Stimulated activated CD8-positive, alpha-beta memory T cell treated with anti-CD3 and anti-CD28 coated beads, Interleukin-4, amount 100 ng/mL, for 1 hour (primary cell): ENCODE measurements at places on chromosomes 13 and 19.

- no peak for DNase-seq
Observed at GRCh38 chr13:22915442-22916082, 265.2 kb upstream of the SGCG start.

DNA sequence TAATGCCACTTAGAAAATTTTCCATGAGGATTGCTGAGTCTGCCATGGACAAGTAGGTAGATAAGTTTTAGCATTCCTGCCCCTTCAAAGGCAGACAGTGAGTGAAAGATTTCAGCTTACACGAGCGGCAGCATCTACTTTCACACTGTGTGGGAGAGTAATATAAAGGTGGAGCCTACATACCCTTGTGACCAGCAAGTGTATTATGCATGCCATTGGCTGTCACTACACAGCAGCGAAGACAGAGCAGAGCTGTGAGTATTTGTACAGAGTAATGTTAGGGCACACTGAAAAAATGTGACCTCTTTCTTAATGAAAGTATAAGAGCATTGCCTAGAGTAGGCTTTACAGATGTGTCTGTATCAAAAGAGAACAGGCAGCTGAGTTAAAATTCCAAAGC, 14.0 kb downstream of the SLITRK6 start:
- DNase-seq: no peak

DNA sequence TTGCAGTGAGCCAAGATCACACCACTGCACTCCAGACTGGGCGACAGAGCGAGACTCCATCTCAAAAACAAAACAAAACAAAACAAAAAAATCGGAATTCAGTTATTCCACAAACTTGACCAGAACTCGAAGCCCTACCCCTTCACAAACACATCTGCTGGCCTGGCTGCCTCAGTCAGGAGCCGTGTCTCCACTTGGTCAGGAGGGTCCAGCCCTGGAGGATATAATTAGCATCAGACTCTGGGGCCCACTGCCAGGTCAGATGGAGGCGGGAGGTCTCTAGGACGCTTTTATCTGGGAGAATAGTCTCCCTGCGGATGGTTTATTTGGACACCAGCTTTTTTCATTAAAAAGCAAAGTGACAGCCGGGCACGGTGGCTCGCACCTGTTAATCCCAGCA, 8.0 kb downstream of the ELL start:
- DNase-seq: no peak

DNA sequence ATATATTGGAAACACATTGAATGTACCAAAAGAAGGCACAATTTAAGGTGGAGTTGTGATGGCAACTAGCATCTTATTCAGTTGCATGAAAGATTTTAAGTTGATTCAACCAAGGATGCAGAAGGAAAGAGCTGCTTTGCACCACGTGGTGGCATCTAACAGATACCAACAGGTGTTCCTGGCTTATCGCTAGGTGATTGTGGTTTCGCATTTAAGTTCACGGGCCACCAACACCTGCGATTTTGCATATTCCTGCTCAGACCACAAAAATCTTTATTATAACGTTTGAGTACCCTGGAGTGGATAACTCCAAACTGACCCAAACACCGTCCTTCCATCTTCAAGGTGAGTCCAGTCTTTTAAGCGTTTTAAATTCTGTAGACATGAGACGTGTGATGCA, 45.3 kb downstream of the RGCC start:
- DNase-seq: no peak

DNA sequence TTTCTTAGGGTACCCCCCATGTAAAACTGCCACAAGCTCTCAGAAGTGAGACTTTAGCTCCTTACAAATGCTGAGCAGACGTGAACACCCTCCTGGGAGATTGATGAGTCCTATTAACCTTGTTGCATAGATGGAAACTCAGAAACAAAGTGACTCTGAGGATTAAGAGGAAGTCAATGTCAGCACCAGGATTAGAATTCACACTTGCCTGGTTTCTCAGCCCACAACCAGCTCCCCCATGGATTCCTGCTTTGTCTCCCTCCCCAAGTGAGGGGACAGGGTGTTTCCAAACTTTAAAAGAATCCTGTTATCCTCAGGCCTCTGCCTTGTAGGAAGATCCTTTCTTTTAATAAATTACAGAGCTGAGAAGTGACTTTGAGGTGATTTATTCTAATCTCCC, 324.4 kb downstream of the NDFIP2 start:
- DNase-seq: no peak

GRCh38 chr19:27844261-27844660, 1368.7 kb downstream of the UQCRFS1 start:
- no peak for DNase-seq

DNA sequence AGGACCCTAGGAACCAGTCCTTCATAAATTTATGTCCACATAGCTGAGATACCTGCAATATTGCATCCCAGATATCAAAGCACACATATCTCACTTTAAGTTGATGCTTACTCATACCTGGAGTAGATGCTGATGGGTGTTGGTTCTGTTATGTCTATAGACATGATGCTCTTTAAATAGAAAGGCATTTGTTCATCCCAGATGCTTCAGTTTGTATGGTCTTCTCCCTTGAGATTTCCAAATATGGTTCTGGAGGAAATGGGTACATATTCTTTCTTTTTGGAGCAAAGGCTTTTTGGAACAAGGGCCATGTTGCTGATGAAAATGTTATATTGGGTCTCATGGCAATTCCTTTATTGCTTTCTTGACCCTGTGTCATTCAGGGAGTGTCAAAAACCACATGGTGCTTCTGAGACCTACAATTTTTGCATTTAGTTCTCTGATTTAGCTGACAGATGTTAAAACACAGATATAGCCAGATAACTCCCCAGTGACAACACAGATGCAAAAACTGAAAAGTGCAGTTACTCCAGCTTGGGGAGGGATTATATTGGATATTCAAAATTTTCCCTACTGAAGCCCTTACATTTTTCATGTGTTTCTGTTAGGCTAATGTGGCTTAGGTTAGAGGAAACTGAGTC, 211.4 kb downstream of the KCNRG start:
- no peak for DNase-seq

- no peak for DNase-seq
Observed at GRCh38 chr19:35696835-35697234, 7.5 kb upstream of the ZBTB32 start.
